Left renal pelvis (tissue), 4 donors: ENCODE measurements at places on chromosomes 12 and 14.

GRCh38 chr14:106802413-106803364 is 1276.3 kb downstream of the TMEM121 start:
- no peak for DNase-seq

- DNase-seq, result no peak
Observed at GRCh38 chr12:5808981-5809380, 136.1 kb downstream of the ANO2 start.

- DNase-seq, result no peak
Observed at GRCh38 chr14:50624447-50624846, 43.7 kb downstream of the SAV1 start.

- DNase-seq, result no peak
Observed at GRCh38 chr14:48876806-48877340, 709.3 kb downstream of the RPS29 start.

GRCh38 chr12:96886998-96887677 is 19.9 kb upstream of the NEDD1 start:
- peak; percentile 36 for DNase-seq
